D341Med (cell line): ENCODE measurements at places on chromosomes 5 and 9.
A peak's percentile ranks its signal among the peaks of the same experiment; 100 is the strongest.

GRCh38 chr5:93708442-93708841 lies 33.0 kb downstream of the POU5F2 start:
- DNase-seq, result no peak

DNA sequence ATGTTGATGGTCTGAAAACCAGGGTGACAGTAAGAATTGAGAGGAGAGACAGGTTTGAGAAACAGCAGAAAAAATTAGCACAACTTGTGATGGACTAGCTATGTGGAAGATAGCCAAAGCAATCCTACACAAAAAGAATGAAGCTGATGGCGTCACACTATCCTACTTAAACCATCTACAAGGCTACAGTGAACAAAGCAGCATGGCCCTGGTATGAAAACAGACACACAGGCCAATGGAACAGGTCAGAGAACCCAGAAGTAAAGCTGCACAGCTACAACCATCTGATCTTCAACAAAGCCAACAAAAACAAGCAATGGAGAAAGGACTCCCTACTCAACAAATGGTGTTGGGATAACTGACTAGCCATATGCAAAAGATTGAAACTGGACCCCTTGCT lies 7.5 kb upstream of the UBE2R2 start:
- no peak for DNase-seq

DNA sequence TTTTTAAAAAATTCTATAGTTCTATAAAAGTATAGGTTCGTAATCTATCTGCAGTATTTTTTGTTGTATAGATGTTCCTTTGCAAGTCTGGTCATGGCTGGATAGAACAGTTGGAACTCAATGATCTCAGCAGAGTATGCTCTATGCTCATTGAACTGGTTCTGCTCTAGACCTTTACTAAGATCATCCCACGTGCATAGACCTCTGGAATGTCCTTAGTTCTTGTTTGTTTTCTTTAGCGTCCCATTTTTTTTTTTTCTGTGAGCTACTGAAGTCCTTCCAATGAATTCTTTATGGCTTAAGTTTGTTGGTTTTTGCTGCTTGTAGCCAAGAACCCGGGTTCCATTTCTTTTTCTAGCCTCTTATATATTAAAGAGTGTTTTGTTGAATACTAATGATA lies 3.5 kb downstream of the TMEM38B start:
- DNase-seq, result no peak

- no peak for DNase-seq
Observed at GRCh38 chr9:38370176-38370575, 22.3 kb upstream of the ALDH1B1 start.

DNA sequence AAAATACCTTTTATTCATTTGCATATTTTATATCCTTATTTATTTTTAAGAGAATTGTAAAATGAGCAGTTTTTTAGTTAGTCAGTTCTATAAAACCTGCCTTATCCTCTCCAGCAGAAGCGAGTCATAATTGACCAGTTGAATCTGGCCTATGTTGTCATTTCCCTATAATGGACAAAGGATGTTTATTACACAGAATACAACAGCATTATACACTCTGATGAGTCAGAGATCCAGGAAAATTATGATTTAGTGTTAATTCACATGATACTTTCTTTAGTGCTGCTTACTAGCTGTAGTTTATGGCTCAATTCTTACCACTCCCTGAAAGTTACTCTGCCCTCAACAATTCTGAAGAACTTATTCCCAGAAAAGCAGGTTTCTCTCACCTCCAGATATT lies 26.8 kb upstream of the LURAP1L start:
- DNase-seq, result no peak

GRCh38 chr5:120657104-120657503 lies 193.0 kb downstream of the PRR16 start:
- no peak for DNase-seq

DNA sequence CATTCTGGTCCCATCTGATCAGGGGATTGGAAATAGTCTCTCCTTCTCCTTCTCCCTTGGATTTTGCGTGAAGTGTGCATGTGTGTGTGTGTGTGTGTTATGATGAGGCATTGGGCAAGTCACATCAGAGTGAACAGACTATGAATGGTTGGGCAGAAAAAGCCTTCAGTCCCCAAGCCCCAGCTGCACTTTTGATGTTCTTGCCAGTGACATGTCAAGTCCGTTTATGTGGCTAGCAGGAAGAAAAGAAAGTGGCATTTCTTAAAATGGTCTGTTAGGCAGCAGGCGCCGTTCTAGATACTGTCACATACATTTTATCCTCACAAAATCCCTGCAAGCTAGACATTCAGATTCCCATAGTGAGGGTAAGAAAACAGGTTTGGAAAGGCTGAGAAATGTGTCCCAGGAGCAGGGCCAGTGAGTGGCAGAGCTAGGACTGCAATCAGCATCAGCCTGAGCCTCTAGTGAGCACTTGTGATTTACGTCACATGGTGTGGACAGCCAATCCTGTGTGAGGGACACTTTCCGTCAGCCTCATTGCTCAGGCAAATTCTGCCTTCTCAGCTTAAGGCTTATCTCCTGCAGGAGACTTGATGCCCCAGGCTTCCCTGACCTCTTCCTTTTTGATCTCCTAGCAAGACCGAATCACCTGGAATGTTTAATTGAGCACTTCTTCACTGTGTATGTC lies 60.4 kb downstream of the GLRA1 start:
- DNase-seq, result no peak

DNA sequence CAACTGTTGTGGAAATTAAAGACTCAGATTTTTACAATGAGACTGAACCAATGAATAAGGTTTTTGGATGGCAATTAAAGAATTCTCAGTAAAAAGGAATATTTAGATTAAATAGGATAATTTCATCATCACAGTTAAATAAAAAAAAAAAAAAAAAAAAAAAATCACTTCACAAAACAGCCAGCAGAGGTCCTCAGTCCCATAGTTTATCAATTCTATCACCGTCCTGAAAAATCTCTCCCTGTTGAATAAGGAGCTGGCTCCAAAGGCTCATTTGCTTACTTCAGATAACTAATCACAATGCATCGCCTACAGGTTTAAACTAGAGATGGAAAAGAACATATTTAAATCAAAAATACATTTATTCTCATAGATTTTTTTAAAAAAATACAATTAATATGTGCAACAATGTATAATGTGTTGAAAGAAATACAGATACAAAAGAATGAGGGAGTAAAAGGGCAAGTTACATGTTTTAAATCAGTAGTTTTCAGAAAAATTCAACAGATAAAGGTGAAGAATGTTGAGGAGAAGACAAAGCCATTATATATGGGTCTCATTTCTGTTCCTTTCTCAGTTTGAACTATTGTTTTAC lies 175.8 kb upstream of the CHD1 start:
- DNase-seq, result peak; percentile 35

DNA sequence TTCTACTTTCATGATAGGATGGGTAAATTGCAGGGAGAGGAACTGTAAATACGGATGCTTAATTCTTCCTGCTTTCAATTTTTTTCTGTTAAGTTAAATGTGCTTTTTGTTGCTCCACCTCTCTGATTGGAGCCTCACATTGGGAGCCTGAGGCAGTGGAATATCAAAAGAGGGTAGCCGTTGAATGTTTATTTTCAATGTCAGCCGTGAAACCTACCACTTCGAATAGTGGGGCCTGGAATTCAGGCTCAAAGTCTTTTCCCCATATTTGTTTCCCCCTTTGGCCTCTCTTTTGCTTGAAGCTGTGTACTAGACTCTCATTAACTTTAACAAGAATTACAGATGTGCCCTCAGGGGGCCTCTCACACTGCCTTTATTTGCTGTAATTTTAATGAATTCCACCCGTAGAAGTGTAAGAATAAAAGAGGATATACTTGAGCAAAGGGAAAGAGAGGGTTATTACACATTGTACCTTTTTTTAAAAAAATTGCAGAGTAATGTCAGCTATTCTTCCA lies 29.0 kb downstream of the PSAT1 start:
- DNase-seq, result no peak

DNA sequence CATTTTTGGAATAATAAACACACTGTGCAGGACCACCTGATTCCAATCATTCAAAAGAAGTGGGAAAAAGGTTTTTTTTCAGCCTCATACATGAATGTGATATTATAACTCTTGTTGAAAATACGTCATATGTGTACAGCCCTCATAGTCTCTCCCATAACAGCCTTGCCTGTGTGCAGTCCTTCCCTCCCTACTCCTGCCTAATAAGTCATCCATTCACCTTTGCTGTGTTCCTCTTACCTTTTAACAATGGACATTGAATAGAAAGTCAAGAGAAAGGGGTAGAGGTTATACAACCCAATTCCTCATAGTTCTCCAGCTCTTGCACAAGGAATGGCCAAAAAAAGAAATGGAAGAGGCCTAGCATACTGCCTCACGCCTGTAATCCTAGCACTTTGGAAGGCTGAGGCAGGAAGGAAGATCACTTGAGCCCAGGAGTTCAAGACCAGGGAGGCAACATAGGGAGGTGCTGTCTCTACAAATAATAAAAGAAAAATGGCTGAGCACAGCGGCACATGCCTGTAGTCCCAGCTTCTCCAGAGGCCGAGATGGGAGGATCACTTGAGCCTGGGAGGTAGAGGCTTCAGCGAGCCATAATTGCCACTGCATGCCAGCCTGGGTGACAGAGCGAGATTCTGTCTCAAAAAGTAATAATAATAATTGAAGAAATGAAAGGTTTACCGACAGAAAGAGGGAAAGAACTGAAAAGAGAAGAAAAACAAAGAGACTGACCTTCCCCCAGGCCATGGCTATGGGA lies 356.1 kb upstream of the KIF2A start:
- no peak for DNase-seq

- no peak for DNase-seq
Observed at GRCh38 chr9:107284636-107285035, 1.6 kb downstream of the RAD23B start.

DNA sequence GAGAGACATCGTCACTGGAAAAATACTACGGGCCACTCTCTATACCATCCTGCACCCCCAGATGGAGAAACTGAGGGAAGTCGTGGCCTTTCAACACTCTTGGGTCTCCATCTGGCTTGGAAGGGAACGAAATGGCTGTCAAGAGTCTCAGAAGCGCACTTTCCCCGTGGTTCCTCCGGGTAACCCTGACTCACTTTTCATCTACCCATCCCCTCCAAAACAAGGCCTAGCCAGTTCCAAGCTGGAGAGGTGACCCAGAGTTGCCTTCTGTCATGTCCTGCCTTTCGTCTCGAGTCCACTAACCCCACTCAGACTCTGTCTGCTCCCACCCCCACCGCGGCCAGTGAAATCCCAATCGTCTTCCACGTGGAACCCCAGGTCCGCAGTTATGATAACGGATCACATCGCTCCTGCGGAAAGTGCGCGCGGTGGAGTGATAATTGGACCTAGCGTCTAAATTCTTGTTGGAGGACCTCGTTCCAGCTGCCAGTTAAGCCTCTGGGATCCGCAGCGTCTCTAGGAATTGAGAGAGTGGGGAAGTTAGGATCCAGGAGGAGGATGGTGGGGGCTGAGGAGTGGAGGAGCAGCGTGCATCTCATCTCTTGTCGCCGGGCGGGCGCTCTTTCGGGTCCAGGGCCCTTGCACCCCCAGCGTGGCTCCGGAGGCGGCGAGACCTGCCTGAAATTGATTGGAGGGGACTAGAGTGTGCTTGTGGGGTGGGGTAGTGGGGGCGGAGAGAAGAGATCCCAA lies 4.6 kb downstream of the CDKN2A start:
- peak; percentile 12 for DNase-seq

GRCh38 chr5:84303315-84303714 lies 81.4 kb downstream of the EDIL3 start:
- DNase-seq, result no peak

DNA sequence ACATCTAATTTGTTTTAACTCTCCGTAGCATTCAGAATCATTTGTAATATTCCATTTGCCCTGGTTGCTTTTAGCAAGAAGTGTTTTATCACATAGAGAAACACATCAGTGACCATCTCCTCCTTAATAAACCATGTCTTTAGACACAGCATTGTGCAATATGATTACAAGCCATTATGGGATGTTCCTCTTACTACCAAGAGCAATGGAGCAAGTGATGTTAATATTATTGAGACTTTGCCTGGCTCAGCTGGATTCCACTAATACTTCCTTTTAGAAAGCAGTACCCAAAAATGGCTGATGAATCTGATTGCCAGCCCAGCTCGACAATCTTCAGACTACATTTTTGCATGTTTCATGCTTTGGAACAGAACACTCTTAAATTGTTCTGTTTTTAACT lies 364.2 kb downstream of the OSTF1 start:
- DNase-seq, result no peak

- peak; percentile 91 for DNase-seq
Observed at GRCh38 chr9:37592108-37592951, at the start of gene TOMM5. Gene TOMM5, minus strand, starts transcription at chr9:37592597. Its CDS starts 65 bp downstream, at chr9:37592532.

GRCh38 chr9:135416664-135417290 lies 62.8 kb upstream of the PPP1R26 start:
- no peak for DNase-seq

DNA sequence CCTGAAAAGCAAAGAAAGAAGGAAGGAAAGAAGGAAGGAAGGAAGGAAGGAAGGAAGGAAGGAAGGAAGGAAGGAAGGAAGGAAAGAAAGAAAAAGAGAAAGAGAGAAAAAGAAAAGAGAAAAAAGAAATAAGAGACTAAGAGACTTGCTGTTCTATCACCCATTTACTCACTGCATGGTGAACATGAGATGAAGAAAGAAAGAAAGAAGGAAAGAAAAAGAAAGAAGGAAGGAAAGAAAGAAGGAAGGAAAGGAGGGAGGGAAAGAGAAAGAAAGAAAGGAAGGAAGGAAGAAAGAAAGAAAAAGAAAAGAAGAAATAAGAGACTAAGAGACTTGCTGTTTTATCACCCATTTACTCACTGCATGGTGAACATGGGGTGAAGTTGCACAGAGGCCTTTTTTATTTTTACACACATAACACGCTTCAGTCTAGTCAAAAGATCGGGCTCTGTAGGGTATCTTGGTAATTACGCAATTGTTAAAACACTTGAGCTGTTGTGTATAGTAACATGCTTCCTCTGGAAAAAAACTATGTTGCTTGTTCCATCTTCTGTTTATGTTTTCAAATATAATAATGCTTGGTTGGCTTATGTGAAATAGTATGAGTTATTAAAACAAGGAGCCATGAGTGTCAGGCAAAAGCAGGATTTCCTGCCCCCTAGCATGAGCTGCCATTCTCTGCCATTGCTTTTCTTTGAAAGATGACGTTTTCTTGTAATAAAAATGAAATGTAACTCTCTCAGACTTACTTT lies 119.3 kb upstream of the ZNF608 start:
- DNase-seq, result no peak

GRCh38 chr9:75185585-75186170 lies 97.4 kb downstream of the OSTF1 start:
- DNase-seq, result peak; percentile 59

GRCh38 chr9:134065612-134066419 lies 2.0 kb downstream of the BRD3 start:
- peak; percentile 28 for DNase-seq

- no peak for DNase-seq
Observed at GRCh38 chr9:65410926-65411325, 125.9 kb upstream of the FOXD4L5 start.

- DNase-seq, result no peak
Observed at GRCh38 chr9:109507421-109507838, 9.3 kb upstream of the PTPN3 start.

GRCh38 chr9:26789959-26790358 lies 102.6 kb downstream of the CAAP1 start:
- DNase-seq, result no peak

- DNase-seq, result no peak
Observed at GRCh38 chr5:82809420-82810143, 267.6 kb downstream of the TMEM167A start.

- DNase-seq, result no peak
Observed at GRCh38 chr9:108394726-108395125, 461.1 kb downstream of the ACTL7B start.

- peak; percentile 15 for DNase-seq
Observed at GRCh38 chr9:129012343-129012742, 15.8 kb downstream of the SH3GLB2 start.

- no peak for DNase-seq
Observed at GRCh38 chr5:108884736-108885135, 137.0 kb downstream of the FER start.
